ENCODE measurements at places on chromosomes 6 and 20.

DNA sequence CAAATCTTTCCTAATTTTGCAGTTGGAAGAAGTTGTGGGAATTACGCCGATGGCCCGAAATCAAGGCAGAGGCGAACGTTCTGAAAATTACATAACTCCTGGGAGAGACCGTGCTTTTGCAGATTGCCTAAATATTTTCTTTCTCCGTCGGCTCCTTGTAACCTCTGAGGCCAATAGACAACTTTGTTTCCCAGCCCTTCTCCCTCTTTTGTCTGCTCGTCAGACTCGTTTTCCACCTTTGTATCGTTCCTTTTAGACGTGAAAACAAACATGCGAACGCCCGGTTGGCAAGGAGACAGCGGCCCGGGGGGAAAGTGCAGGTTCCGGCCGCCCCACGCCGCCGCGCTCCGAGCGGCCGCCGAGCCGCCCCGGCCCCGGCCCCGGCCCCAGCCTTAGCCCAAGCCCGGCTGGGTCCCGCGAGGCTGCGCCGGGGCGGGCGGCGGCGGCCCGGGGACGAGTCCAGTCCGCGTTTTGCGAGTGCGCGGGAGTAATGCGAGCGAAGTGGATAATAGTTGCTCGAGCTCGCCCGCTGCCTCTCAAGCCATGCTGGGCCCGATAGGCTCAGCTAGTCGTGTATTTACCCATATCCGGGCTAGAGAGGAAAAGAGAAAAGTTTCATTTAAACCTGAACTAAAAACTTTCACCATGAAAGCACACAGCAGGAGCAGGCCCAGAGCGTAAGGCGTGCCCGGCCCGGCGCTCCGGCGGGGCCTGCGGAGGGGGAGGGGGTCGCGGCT, at the start of gene ARID1B:
ARID1B (plus strand) TSS at position 539 of the 737 bp plus-strand sequence. CDS start 303 bp downstream, outside the sequence.
- peak; percentile 71 for DNase-seq

- DNase-seq: no peak
These were observed 16.3 kb upstream of the SRC start for GRCh38 chr20:37329481-37330165.

DNA sequence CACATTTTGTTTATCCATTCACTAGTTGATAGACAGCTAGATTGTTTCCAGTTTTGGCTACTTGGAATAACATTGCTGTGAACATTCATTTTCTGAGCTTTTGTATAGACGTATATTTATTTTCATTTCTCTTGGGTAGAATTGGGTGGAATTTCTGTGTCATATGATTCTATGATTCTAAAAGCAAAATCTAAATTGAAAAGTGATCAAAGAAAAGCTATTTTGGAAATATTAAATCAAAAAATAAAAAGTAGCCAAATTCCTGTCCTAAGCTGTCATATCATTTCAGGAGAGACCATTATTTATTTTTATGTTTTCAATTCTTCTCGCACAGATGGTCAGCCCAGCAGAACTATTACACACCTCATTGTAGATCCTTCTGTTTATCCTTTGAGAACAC, 229.2 kb downstream of the COL12A1 start:
- no peak for DNase-seq

GRCh38 chr20:50073500-50073899, 39.5 kb downstream of the UBE2V1 start:
- DNase-seq: no peak

GRCh38 chr20:64037498-64038213, 1.7 kb downstream of the C20orf204 start:
- no peak for DNase-seq

DNA sequence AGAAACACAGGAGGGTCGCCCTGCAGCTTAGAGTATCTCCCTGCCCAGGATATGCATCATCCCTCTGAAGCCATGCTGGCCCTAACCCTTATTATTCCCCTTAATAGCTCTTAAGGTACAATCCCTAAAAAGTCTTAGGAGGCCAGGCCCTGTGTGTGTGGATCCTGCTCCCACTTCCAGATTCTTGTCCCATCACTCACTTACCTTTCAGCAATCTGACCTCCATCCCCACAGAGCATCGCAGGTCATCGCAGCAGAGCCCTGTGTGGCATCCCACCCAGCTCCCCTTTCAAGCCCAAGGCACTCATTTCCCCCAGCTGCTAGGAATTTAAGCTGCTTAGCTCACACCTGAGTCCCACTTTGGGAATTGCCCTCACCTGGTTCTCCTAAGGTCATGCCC, 223.8 kb upstream of the SMLR1 start:
- DNase-seq: no peak

DNA sequence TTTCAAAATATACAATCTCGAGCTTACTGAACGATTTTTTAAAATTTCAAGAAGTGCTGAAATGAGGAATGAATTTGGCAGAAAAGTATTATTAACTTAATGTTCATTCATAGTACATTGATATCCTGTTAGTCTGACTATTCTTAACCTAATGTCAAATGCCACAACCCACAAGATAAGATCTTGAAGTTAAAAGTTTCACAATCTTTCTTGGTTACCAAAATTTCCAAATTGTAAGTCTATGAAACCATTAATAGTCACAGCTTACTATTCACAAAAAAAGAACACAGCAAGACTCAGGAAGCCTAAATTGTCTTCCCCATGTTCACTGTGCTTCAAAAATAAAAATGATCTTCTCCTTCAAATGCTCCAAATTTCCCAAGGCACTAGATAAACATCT, 71.3 kb downstream of the HACE1 start:
- DNase-seq: no peak

GRCh38 chr6:129605967-129606366, 104.0 kb downstream of the ARHGAP18 start:
- DNase-seq: no peak

GRCh38 chr20:33064572-33065287, 11.0 kb downstream of the BPIFB3 start:
- no peak for DNase-seq

- DNase-seq: peak; percentile 78
These were observed 335.2 kb downstream of the SYNE1 start for GRCh38 chr6:152301765-152302568.

DNA sequence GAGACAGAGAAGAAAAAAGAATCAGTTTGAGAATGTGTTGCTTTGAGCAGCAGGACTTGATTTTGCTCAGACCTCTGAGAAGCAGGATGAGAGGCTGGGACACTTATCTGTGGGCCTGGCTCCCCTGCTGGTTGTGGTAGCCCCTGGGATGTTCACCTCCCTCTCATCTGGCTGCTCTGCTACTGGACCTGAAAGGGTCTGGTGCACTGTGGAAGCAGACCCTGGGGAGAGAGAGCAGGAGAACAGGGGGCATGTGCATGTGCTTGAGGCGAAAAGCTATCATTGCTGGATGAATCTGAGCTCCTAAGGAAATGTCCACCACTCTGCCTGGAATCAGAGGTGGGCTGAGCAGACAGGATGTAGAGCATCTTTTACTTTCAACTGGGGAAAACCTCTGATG, 161.1 kb downstream of the SCP2D1 start:
- DNase-seq: no peak

DNA sequence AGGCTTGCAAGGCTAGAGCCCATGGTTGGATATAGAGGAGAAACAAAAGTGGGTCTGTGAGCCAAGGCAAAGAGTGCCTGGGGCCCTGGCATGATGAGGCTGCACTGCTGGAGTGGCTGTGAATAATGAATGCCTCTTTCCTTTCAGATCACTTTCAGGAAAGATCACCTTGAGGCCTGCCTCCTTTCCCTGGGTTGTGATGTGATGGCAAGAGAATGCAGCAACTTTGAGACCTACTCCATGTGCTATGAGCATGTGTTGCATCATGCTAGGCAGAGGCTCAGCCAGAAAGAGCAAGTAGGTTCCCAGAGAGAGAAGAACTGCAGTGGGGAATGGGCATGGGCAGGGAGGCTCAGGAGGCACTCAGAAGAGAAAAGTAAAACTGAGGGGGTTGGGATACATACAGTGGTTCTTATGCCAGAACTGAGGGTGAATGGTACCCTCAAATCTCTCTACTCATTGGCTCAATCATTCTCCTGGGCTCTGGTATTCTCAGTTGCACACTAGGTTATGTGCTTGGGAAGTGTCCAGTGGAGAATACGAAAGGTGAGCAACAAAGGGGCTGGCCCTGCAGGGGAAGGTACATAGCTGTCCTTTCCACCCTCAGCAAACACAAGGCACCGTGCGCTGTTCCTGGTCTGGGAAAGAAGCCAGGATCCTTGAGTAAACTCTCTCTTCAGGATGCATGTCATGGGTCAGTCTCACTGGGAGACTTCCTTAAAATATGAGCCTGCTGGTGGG, 45.9 kb downstream of the CD164 start:
- no peak for DNase-seq

- no peak for DNase-seq
These were observed 74.7 kb downstream of the HTR1E start for GRCh38 chr6:87012035-87012434.

GRCh38 chr6:151118461-151119123, 121.2 kb upstream of the AKAP12 start:
- no peak for DNase-seq

- DNase-seq: no peak
These were observed 63.8 kb upstream of the EIF2S2 start for GRCh38 chr20:34175879-34176278.

- no peak for DNase-seq
These were observed 1.5 kb downstream of the WDR27 start for GRCh38 chr6:169700296-169700695.

- no peak for DNase-seq
These were observed 61.0 kb downstream of the EDN3 start for GRCh38 chr20:59361411-59361810.

GRCh38 chr6:52019092-52019491, 68.3 kb downstream of the PKHD1 start:
- no peak for DNase-seq

DNA sequence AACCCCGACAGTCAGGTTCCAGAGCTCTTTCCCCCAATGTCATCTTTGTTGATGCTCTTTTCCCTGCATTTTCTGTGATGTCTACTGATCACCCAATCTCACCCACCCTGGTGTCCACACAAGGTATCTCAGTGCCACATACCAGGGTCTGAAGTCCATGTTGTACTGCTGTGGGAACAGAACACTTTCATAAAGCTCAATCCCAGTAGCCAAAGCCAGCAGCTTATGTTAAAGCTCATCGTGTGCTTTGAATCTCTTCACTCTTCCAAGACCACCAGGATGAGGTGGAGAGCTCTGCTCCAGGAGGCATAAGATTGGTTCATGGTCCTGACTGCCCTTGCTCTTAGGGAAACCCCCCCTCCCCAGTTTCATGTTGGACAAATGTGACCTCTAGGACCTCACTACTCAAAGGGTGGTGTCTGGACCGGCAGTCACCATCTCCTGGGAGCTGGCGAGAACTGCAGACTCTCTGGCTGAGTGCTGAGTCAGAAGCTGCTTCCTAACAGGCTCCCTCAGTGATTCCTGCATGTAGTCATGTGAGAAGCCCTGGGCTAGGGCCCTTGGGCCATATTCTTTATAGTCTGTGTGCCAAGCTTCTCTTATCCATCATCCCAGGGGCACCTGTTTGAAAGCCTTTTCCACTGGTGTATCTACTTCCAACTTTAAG, 13.4 kb upstream of the CPNE5 start:
- DNase-seq: no peak

- DNase-seq: no peak
These were observed 16.0 kb downstream of the MARCKS start for GRCh38 chr6:113873043-113873667.

DNA sequence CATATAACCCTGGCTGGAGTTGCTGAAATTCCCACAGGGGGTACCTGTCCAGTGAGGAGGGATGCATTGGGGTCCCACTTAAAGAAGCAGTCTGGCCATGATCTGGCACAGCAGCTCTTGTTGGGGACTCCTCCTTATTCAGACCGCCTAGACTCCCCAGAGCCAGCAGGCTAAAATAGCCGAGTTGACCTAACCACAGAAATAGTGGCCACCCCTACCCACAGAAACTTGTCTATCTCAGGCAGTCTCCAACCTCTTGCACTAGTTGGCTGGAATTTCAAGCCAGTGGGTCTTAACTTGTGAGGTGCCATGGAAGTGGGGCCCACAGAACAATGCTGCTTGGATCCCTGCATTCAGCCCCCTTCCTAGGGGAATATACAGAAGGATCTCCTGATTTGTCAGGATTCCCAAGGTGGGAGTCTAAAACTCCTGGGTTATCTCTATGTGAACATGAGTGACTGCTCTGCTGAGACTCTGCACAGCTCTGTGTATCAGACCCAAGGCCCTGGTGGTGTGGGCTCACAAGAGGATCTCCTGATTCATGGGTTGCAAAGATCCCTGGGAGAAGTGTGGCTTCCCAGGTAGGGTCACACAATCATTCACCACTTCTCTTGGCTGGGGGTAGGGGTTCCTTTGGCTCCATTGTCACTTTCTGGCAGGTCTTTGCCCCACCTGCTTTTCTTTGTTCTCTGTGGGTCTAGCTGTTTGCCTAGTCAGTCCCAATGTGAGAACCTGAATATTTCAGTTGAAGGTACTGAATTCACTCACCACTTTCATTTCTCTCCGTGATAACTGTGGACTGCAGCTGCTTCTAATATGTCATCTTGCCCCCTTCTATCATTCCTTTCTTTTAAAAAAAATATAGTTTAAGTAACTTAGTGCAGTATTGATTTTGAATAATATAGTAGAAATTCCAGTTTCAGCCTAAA, 65.5 kb upstream of the CLVS2 start:
- DNase-seq: no peak

- peak; percentile 3 for DNase-seq
These were observed 117.5 kb upstream of the CEP85L start for GRCh38 chr6:118768904-118769325.

GRCh38 chr20:373171-373890, 7.2 kb upstream of the TRIB3 start:
- no peak for DNase-seq

DNA sequence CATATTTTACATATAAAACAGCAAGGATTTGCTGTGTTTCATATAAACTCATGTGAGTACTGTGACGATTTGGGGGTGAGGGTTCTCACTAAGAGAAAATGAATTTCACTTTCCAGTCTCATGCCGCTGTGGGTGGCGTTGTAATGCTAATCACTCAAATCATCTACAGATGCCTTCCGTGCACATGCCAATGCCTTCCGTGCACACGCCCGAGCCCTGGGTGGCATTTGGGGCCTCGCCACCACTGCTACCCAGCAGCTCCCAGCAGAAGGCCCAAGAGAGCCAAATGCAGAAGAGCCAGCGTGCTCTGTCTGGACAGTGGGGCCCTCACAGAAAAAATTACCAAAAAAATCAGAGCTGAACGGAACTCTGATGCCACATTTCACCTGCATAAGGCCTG, 53.7 kb downstream of the WDR27 start:
- no peak for DNase-seq

All from activated T-cell treated with anti-CD3 and anti-CD28 coated beads for 1 hour (primary cell).